ENCODE measurements at places on chromosomes 4 and X.

DNA sequence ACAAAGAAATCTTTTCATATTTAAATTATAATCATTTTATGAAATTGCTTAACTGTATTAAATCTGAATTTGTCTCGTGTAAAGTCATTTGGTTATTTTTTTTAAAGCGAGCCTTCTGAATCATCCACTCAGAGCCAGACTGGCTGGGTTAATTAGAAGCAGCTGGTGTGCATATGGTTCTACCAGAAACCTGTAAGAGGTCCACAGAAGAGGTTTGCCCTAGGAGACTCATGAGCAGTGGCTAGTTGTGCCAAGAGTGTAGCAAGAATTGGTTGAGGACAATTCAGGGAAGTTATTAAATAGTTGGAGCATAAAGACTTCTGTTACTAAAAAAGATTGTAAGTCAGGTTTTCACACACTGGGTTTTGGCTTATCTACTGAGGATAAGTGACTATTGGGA lies 267.4 kb downstream of the IL1RAPL2 start:
- no peaks in the 10 kb centered on the region for H3K27me3 ChIP-seq
- H3K4me1 ChIP-seq, result no peaks in the 10 kb centered on the region
- no peak for DNase-seq
- no peak overlapping the region for H3K27ac ChIP-seq
- H3K36me3 ChIP-seq, result no peaks in the 10 kb centered on the region

DNA sequence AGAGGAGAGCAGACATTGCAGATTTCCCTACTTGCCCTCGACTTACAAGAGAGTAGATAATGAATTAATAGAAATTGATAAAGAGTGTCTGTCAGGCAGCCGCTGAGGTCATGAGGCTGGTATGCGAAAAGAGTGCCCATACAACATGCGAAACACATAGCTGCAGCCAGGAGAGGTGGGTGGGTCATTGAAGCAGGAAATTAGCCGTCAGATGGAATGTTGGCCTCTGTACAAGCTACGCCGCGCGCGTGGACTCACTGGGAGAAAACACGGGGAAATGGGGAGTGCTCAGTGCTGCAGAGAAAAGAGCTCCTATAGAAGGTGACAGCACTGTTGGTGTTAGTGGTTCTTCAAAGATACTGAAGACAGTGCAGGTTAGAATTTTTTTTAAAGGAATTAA lies 125.1 kb downstream of the RAPGEF2 start:
- H3K36me3 ChIP-seq, result no peaks in the 10 kb centered on the region
- no peak for DNase-seq
- H3K4me3 ChIP-seq, result no peak overlapping the region
- H3K4me1 ChIP-seq, result no peaks in the 10 kb centered on the region
- no peak overlapping the region for H3K27ac ChIP-seq

DNA sequence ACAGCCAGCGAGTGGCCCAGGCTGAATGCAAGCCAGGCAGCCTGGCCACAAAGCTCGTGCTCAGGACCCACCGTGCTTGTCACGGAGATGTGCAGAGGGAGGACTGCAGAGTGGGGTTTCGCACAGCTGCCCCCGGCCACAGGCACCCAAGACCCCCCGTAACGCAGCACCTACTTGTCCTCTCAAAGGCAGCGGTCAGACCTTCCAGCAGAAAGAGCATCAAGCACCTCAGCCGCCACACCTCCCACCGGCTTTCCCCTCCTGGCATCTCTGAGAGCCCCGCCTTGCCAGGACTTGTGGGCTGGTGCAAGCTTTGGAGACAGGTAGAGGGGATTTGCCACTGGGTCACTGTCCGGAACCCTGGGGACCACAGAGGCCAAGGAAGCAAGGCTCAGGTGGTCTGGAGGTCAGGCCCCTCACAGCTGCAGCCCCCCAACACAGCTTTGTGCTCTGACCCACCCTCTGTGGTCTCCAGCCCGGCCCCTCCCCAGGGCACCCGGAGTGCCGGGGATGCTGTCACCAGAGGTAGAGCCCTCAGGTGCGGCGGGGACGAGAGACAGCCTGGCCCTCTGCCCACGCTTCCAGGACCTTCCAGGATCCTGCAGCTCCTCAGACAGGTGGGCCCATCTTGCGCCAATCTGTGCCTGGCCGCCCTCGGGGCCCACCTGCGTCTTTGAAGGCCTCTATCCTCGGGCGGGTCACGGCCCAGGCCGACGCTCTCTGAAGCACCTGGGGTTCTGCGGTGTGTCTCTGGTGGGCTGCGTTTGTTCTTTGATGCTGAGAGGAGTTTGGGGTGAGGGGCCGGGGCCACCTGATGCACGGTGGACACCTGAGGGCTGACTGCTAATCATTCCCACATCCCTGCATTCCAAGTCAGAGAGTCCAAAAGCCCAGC lies 34.4 kb upstream of the HMX1 start:
- H3K27ac ChIP-seq, result no peak overlapping the region
- no peaks in the 10 kb centered on the region for H3K36me3 ChIP-seq
- DNase-seq, result no peak
- H3K4me3 ChIP-seq, result no peak overlapping the region
- no peaks in the 10 kb centered on the region for H3K27me3 ChIP-seq

- H3K36me3 ChIP-seq, result no peaks in the 10 kb centered on the region
- H3K4me3 ChIP-seq, result no peak overlapping the region
- H3K4me1 ChIP-seq, result no peaks in the 10 kb centered on the region
- H3K27ac ChIP-seq, result no peak overlapping the region
- no peaks in the 10 kb centered on the region for H3K27me3 ChIP-seq
Observed at GRCh38 chr4:55904576-55904975, 44.2 kb upstream of the CEP135 start.

DNA sequence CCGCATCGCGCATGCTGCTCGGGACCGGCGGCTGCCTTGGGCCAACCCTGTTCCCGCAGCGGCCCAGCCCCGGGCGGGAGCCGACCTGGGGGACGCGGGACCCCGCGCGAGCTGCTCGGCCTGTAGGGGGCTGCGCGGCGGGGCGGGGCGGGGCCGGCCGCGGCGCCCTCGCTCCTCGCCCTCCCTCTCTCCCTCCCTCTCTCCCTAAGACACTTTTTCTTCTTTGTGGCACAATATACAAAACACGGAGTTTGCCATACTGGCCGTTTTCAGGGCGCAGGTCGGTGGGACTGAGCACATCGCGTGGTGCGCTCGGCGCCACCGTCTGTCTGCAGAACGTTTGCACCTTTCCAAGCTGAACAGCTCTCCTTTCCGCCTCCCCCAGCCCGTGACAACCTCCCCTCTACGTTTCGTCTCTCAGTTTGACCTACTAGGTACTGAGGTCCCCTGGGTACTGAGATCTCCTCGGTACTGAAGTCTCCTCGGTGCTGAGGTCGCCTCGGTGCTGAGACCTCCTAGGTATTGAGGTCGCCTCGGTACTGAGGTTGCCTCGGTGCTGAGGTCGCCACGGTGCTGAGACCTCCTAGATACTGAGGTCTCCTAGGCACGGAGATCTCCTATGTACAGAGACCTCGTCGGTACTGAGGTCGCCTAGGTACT lies 261.1 kb upstream of the PLCXD1 start:
- DNase-seq, result peak; percentile 3
- H3K36me3 ChIP-seq, result no peaks in the 10 kb centered on the region
- no peaks in the 10 kb centered on the region for H3K4me1 ChIP-seq
- H3K4me3 ChIP-seq, result no peak overlapping the region
- no peaks in the 10 kb centered on the region for H3K27me3 ChIP-seq
- no peak overlapping the region for H3K27ac ChIP-seq
